NCI-H2029 treated with DMSO at 0.1 percent for 48 hours (cell line): ENCODE measurements at places on chromosomes 12 and 14.
A peak's percentile ranks its signal among the peaks of the same experiment; 100 is the strongest.

DNA sequence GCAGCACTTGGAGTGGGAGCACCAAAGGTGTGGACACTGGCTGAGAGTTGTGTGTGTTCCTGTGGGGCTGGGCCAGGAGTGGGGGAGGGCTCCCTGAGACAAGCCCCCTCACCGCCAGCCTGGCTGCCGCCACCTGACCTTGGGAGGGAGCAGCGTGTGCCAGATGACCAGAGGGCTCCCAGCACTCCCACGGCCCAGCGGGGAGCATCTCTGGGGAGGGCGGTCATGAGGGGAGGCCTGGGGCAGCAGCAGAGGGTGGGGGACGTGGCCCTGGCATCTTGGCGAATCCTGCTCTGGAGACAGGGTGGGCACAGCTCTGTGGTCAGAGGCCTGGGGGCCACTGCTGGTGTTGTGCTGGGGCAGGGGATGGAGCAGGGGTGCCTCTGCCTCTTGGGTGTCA lies 10.7 kb downstream of the CEP170B start:
- DNase-seq: no peak

DNA sequence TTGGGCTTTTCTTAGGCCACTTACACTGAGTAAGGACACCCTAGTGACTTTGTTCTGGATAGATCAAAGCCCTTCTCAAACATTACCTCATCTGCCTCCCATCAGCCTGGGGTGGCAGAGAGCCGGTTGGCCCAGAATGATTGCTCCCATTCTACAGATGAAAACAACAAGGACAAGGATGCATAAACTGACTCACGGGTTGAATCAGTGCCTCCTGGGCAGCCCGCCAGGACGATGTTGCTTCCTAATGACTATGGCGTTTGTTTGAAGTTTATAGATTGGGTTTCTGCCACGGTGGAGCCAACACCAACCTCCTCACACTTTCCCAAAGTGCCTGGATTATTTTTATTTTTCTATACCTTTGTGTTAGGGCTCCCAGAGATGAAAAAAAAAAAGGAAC lies 3.6 kb upstream of the VRK1 start:
- DNase-seq: no peak

- DNase-seq: no peak
These were observed 3.7 kb downstream of the ANKRD13A start for GRCh38 chr12:110002676-110003515.

GRCh38 chr14:60649875-60650372 lies 647 bp upstream of the SIX1 start:
- DNase-seq: peak; percentile 99

DNA sequence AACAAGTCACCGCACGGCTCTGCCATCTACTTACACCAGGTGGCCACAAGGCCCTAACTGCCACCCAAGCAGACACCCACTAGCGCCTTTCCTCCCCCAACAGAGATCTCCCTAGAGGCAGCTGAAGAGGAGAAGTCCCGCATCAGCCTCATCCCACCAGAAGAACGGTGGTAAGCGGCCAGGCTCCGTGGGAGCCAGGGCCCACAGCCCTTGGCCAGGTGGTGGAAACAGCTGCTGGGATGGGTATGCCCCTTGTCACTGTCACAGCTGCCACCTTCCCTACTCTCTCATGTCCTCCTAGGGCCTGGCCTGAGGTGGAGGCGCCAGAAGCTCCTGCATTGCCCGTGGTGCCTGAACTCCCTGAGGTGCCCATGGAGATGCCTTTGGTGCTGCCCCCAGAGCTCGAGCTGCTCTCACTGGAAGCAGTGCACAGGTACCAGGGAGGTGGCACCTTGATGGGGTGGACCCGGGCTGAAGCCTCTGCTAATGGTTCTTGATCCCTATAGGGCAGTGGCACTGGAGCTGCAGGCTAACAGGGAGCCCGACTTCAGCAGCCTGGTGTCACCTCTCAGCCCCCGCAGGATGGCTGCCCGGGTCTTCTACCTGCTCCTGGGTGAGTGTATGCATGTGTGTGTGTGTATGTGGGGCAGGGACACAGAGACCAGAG lies 7.5 kb downstream of the REC8 start:
- DNase-seq: no peak

- peak; percentile 36 for DNase-seq
These were observed 88.6 kb downstream of the R3HDM2 start for GRCh38 chr12:57342207-57342691.

- no peak for DNase-seq
These were observed 65.2 kb downstream of the PAPOLA start for GRCh38 chr14:96567289-96567899.

- no peak for DNase-seq
These were observed 85.0 kb upstream of the KRR1 start for GRCh38 chr12:75596406-75596805.

GRCh38 chr12:72296389-72296788 lies 24.2 kb downstream of the TRHDE start:
- no peak for DNase-seq

GRCh38 chr12:19242581-19242980 lies 113.0 kb downstream of the PLEKHA5 start:
- DNase-seq: no peak

DNA sequence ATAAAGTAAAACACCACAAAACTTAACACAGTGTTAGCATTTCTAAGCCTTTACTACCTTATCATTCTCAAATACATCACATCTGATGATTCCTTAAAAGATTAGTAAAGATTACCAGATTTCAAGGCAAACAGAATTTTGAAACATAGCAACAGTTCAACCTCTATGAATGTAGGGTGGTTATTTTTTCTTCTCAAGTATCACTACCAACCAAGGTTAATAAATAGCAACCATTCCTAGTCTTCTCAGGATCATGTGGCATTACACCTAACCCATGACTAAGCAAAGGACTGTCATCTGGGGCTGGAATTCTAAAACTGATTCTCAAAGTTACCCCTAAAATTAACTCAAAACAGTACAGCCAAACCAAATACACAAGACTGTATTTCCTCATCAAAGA lies 39.4 kb upstream of the CSRNP2 start:
- DNase-seq: no peak

GRCh38 chr12:31655792-31656191 lies 3.7 kb upstream of the ETFBKMT start:
- no peak for DNase-seq

DNA sequence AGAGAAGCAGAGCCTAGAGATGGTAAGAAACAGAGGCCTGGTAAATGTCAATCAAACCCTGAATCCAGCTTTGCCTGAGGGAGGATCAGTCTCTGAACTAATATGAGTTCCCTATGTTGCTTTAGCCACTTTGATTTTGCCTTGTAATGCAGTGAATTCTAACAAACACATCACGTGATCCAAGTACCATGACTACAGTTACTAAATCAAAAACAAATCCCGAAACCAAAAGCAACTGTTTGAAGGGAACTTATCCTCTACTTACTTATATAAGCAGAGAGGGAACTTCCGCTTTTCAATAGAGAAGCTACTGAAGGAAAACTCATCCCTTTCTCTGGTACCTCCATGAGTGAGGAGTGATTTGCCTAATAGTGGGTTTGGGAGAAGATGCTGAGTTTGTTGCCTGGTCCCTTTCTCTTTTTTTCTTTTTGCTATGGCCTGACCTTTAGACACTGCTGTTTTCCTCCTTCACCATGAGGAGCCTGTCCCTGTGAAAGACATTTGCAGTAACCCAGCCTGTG lies 7.7 kb upstream of the PPTC7 start:
- DNase-seq: no peak

DNA sequence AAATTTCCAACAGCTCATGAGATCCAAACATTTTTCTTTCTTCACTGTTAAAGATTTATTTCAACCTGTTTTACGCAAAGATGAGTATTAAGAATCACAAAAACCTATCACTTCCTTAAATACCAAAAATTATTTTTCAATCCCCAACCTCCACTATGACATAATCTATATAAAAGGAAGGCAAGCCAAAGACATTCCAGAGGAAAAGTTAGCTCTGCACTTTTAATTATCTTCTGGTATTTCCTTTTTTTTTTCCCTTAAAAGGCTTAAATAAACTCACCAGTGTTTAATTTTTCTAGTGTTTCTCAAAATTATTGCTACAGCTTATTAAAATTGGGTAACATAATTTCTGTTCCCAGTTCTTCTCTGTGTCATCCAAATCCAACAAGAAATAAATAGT lies 75.9 kb downstream of the BMP4 start:
- no peak for DNase-seq

GRCh38 chr14:54259821-54260220 lies 137.0 kb upstream of the CDKN3 start:
- DNase-seq: no peak

DNA sequence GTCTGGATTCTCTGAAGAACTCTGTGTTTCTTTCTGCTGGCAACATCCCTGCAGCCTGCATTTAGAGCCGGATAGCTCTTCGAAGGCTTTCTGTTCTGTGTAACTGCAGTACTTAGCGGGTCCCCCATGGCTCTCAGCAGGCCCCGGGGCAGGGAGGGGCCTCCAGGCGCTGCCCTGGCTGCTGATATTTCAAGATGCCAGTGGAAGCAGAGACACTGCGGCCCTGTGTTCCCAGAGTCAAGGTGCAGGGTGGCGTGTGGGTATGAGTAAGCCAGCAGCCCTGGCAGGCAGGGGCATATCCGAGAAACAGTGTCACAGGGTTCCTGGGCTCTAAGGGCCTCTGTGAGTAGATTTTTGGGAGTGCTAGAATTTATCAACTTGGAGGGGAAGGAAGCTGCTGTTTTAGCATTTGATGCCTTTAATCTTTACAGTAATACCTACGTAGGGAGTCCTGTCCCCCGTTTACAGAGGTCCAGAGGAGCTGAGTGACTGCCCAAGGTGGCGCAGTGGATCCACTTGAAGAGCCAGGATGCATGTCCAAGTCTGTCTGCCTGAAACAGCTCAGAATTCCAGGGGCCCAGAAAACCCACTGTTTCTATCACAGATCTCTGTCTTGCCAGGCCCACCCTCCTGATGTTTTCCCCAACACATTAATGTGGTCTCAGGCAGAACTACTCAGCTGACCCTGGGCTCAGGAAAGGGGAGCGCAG lies 16.2 kb downstream of the ESRRB start:
- no peak for DNase-seq

DNA sequence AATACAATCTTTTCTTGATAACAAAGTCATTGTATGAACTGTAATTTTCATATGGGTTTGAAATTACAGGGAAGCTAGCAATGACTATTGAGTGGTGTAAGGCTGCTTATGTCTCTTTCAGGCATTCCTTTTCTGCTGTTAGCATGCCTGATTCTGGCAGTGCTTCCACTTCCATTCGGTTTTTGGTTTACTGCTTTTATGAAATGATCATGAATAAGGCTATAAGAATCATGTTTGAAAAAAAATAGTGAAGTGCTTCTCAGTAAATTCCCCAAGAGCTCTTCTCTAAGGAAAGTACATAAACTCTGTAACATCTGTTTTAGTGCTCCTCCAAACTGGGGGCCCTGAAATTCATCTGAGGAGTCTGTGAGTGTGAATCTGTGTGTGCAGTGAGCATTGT lies 434.0 kb upstream of the RGS6 start:
- DNase-seq: no peak

- DNase-seq: no peak
These were observed 84.8 kb downstream of the RBM19 start for GRCh38 chr12:113880988-113881962.

GRCh38 chr14:23381871-23382270 lies 5.0 kb downstream of the CMTM5 start:
- peak; percentile 45 for DNase-seq

DNA sequence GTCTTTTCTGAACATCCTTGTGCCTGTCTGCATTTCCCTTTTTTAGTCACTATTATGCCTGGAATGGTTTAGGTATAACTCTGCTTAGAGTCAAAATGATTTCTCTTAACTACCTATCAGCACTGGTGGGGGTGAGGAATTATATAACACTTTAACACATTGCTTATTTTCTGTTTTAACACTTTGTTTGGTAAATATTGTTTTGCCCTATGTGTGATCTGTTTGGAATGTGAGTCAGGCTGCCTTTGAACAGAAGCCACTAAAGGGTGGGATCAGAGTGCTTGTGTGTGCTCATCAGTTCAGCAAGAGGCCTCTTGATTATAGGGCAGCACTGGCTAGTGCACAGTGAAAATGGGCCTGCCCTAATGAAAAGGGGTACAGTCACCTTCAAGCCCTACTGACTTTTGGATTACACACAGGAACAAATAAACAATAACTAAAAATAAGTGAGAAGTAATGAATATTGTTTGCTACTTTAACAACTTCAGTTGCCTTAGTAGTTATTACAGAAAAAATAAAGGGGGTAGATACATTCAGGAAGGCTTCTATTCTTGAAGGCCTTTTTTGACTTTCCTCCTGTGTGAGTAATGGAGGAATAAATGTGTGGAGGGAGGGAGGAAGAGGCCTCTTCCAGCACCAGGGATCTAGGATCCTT lies 23.2 kb downstream of the NGDN start:
- peak; percentile 100 for DNase-seq
